ENCODE measurements at places on chromosomes 16 and 17.

DNA sequence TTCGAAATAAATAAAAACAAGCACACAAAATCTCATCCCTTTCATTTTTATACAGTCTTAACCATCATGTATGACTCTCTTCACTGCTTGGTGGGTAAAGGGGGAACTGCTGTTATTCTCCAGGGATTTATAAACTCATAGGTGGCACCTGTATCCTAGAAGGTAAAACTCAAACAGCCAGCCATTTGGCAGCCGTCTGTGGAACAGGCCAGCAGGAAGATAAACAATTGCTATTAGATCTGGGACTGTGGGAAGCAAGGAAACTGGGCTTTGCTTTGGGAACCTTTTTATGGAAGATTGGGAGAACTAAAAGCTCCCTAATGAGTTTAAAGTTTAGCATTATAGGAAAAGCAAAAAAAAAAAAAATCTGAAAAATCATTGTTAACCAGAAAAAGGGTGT, 126.0 kb downstream of the TANGO6 start:
- DNase-seq = no peak

- no peak for DNase-seq
Observed at GRCh38 chr17:32943647-32944191, 15.8 kb downstream of the TMEM98 start.

DNA sequence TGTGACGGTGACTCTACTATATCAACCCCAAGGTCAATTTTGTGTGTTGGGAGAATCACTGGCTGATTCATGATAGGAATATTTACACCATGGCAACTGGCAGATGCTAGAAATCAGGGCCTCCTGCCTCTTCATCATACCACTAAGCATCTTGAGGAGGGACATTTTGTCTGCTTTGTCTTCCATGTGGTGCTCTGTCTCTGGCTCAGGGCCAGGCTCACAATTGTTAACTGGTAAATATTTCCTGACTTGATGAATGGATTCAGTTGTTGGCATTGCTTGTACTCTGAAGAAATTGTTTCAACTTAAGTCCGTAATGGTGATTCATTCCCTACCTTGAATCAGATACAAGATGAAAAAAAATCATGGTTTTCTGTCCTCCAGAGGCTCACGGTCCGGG, 292.7 kb downstream of the HAPSTR1 start:
- no peak for DNase-seq

- DNase-seq = no peak
Observed at GRCh38 chr17:54124456-54124855, 301.7 kb downstream of the KIF2B start.

DNA sequence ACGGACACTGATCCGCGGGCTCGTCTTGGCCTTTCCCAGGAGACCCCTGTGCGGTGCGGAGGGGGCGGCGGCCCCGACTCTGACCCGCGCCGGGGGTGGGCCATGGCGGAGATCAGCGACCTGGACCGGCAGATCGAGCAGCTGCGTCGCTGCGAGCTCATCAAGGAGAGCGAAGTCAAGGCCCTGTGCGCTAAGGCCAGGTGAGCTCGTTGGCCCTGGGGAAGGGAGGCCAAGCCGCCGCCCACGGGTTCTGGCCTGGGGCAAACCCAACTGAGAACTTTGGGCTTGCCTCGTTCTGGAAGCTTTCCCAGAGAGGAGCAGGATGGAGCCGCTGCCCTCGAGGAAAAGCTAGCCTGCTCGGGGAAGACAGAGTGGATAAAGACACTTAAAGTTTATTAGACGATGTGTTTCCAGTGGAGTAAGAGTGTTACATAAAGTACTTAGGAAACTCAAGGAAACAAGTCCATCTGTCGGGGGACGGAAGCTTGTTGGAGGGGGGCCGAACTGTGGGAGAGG, 540 bp downstream of the PPP4C start:
- DNase-seq = no peak

DNA sequence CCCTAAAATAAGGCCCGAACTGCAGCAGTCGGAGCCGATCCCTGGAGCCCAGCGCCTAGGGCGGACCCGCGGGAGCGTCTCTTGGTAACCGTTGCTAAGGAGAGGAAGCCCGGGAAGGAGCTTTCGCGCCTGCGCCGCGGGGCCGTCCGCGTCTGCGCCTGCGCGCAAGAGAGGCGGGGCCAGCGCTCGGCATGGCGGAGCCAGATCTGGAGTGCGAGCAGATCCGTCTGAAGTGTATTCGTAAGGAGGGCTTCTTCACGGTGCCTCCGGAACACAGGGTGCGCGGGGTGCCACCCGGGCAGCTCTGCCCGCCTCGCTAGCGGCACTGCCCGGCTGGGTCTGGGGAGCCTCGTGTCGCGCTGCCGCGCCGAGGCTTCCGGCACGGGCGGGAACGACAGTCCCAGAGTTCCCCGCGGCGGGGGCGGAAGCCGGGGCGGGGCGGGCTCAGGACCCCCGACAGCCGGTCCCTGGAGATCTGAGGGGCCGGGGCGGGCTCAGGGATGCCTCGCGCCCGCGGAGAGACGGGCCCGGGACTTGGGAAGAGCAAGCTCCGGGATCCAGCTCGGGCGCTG, at the start of gene CDK10:
CDK10 (plus strand) TSS at position 170 of the 572 bp plus-strand sequence; CDS start at position 192, 22 bp downstream.
- peak; percentile 82 for DNase-seq

DNA sequence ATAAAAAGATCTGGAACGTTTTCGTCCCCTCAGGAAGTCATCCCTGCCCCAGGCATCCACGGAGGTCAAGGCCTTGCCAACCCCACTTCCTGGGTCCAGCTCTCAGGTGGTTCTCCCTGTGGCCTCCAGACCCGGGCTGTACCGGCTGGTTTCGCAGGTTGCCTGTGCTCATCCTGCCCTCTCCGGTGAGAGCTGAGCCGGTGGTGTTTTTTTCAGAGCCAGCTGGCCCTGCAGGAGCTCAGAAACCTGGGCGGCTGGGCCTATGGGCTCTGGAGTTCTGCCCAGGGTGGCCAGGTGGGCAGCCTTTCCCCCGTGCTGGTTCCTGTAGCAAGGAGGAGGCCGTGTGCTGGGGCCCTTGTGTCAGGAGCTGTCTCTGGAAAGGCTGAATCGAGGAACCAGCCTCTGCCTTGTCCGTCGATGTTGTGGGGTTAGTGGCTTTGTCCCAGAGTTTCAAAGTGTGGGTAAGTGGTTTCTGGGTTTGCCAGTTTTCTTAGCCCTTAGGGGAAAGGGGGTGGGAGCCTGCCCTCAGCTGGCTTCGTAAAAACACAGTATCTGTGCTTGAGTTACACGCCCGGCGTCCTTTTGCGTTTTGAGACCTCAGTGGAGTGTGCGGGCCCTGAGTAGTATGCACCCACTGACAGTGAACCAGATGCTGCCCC, 23.6 kb downstream of the C16orf90 start:
- no peak for DNase-seq

DNA sequence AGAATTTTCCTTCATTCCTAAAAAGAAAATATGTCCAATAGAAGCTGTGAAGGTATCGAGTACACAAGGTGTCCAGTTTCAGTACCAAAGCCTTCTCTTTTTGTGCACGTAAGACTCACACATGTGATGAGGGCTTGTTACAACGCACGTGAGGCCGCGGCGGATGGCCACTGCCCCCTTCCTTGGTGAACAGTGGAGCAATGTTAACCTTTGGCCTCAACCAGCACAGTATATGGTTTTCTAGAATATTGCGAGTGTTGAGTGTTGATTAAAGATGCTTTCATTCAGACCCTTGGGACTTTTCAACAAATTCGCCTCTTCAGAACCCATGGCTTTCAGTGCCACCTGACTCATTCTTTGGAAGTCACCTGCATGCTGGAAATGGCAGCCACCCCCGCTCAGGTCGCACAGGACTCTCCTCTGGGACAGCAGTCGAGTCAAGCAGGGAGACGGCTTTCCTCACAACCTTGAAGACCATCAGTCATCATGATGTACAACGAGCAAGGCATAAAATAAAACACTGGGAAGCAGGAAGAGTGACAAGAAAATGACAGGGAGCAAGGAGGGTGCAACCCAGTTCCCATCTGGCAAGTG, 14.5 kb downstream of the MAP1LC3B start:
- DNase-seq = no peak

DNA sequence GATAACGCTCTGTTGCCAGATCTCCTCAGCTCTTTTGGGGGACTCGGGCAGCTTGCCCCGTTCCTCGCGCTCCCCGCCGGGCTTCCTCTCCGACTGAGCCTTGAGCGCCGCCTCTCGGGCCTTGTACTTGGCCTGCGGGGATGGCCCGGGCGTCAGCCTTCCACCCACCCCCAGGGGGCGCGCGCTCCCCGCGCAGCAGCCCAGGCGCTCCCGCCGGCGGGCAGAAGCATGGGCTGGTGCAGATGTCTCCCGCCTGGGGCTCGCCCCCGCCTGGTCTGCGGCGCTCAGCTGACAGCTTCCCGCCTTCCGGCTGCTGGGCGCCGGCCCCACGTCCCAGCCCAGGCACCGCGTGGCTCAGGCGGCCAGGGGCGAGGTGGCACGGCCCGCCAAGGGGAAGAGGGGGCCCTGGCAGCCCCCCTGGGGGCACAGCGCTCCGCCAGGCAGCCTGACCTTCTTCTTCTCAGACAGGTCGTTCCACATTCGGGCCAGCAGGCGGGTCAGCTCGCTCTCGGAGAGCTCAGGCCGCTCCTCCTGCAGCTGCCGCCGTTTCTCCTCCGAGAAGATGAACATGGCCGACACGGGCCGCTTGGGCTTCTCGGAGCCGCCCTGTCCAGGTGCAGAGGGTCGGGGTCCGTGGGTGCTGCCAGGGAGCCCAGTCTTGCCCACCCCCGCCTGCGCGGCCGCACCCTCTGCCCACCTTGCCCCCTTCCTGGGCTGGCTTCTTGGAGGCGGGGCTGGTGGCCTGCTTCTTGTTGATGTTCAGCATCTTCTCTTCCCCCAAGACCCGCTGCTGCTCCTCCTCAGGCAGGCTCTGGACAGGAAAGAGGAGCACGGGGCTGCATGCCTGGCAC, 8.9 kb downstream of the UBTF start:
- DNase-seq = peak; percentile 82

GRCh38 chr17:35969558-35970380, 11.5 kb downstream of the CCL16 start:
- peak; percentile 51 for DNase-seq

GRCh38 chr16:80976946-80977345, 29.7 kb downstream of the CMC2 start:
- no peak for DNase-seq

DNA sequence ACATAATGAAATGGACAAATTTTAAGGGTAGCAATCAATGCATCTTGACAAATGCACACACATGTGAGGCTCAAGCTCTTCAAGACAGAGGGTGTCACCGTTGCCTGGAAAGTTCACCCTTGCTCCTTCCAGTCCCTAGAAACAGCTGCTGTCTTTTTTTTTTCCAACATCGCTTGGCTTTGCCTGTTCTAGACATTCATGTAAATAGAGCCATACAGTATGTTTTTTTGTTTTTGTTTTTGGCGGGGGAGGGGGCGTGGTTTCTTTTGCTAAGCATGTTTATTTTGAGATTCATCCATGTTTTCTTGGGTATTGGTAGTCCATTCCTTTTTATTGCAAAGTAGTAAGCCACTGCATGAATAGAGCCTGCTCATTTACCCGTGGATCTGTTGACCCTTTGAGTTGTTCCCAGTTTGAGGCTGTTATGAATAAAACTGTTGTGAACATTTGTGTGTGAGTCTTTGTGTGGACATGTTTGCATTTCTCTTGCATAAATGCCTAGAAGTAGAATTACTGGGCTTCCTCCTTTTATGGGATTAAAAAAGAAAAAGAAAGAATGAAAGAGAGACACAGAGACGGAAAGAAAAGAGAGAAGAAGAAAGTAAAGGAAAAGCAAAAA, 78.4 kb downstream of the NT5M start:
- no peak for DNase-seq

DNA sequence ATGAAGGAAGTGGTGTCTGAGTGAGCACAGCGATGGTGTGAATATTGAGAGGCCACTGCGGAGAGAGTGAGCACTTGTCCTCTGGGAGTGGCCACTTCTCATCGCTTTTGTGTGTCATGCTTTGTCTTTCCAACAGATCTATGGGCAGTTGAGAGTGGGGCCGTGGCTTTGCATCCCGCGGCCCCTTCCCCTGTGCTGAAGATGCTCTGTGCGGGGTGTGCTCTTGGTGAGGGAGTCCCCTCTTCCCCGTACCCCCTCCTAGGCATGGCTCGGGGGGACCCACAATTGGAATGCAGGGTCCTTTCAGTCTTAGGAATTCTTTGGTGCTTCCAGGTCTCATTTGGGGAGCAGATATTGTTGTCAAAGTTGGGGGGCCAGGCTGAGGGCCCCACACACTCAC, 197.3 kb upstream of the WSCD1 start:
- DNase-seq = no peak

DNA sequence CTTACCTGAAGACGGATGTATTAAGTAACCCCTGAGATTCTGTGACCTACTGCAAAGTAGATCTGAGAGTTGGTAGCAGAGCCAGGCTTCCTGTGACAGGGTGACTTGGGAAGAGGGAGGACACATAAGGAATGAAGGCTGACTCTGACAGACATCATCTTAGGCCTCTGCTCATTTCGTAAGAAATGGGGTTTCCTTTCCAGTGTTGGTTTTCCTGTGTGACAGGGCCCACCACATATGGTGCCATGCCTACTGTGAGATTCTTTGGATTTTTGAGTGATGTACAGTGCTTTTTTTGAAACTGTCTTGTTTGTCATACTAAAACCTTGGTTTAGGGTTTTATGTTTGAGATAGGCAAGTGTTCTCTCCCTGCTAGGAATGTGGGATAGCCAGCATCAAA, 12.7 kb downstream of the LIG3 start:
- no peak for DNase-seq

DNA sequence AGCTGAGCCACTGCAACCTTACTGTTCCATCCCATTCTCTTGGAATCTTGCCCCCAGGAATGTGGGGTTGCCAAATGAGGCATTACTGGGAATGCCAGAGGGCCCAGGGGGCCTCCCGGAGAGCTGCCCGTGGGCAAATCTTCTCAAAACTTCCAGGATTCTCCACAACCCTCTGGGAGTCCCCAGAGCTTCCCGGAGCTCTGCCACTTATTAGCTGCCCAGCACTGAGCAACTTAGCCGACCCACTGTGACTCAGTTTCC, 306.0 kb downstream of the FOXL1 start:
- DNase-seq = no peak

DNA sequence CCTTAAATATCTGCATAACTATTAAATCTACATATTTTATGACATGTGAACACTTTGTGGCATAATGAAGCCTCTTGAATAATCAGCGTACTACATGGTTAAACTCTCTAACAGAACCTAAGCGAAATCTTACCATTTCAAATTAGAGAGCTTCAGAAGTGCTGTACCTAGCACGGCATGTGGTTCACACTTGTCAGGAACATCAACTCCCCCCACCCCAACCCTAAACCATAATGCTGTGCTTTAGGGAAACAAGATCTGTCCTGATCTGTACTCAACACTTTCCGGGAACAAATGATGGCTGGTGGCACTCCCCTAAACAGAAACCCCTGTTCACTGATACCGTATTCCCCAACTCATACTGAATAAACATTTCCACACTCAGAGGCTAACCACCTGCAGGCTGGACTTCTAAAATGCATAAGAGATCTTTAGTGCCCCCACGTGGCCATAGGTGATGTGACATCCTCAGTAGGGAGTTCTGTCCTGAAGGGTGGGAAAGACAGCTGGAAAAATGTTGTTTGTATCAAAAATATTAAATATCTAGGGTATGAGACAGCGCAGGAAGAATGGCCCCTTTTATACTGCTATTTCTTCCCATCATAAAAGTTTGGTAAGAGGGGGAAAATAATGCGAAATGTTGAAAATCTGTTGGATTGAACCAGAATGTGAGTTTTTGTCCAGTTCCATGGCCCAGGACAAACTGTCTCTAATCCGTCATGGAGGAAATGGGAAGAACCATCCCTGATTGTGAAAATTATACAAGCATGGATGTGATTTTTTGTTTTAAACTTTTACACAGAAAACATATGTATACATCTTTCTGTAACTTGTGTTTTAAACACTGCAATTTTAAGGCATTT, 88.6 kb downstream of the USP31 start:
- no peak for DNase-seq

Measured in stimulated activated CD8-positive, alpha-beta memory T cell treated with anti-CD3 and anti-CD28 coated beads, Interleukin-4, amount 100 ng/mL, for 1 hour (primary cell).